ENCODE measurements at places on chromosomes 6 and 20.

GRCh38 chr6:78605909-78606446 is 261.4 kb upstream of the IRAK1BP1 start:
- DNase-seq, result no peak

DNA sequence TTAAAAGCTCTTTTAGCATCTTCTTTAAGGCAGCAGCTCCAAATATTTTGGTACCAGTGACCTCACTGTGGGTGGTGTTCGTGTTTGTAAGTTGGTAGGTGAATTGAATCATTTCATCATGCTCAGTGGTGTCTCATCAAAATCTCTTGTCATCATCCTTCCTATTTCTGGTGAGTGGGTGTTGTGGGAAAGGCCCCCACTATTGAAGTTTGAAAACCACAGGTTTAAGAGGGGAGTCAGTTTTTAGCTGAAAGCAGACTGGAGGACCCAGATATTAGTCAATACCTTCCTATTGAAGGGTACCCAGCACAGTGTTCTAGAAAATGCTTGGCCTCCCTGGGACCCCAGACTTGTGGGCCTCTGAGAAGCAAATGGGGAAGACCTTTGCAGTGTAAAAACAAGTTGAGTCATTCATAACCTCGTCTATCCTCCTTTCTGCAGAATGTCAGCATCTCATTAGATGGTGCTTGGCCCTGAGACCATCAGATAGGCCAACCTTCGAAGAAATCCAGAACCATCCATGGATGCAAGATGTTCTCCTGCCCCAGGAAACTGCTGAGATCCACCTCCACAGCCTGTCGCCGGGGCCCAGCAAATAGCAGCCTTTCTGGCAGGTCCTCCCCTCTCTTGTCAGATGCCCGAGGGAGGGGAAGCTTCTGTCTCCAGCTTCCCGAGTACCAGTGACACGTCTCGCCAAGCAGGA is 3.7 kb downstream of the PIM1 start:
- DNase-seq, result peak; percentile 76

DNA sequence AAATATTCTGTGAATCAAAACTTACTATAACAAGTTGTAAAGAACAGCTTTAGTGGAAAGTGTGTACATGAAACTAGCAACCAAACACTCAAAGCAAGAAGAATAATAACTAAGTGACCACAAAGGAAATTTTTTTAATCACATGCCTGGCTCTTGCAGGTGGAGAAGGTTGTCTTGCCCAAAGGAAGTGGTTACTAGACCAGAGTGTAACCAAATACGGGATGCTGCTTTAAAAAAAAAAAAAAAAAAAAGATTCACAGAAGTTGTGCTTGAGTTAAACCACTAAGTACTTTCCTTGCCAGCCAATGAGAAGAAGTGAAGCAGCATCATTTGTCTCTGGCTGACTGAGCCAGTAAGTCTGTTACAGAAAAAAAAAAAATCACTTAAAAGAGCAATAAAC is 19.1 kb upstream of the HLA-DQB1 start:
- DNase-seq, result no peak

DNA sequence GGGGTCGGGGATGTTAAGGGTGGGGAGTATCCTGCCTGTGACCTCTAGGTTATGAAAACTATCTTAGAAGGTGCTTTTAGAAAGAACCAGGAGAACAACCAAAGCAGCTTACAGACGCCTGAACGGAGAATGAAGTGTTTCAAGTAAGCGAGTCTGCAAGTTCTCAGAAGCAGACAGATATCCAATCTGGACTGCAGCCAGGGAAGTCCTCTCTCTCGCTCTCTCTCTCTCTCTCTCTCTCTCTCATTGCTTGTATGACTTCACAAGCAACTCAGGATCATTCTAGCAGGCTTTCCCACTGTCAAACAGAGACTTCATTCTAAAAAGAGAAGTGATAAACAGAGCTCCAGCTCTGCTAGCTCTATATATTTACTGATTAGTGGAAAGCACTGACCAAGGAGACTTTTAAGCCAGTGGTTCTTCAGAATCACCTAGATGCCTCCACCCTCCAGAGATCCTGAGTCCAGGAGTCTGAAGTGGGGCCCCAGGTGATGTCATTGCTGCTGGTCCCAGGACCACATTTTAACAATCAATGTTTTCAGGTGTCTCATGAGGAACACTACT is 6.0 kb downstream of the TCF21 start:
- DNase-seq, result no peak

GRCh38 chr20:34367155-34367554 is 4.1 kb downstream of the ITCH start:
- DNase-seq, result no peak

GRCh38 chr6:83889621-83890020 is 30.1 kb downstream of the CYB5R4 start:
- no peak for DNase-seq

DNA sequence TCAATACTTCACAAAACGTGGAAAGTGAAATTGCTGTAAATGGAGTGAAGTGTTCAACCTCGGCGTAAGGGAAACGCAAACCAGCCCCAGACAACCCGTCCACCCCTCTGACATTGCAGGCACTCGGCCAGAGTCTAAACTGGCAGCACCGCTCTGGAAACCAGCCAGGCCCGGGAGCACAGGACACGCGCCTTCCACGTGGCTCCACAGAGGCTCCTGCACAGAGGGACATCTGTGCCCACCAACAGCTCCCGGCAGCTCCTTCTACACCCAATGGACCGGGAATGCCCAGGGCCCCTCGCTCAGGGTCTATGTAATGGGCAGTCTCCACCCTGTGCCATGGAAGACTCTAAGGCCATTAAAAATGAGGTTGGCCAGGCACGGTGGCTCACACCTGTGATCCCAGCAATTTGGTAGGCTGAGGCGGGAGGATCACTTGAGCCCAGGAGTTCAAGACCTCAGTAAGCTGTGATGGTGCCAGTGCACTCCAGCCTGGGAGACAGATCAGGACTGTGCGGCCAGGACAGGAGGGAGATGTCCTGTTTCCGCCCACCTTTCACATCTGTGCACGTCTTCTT is 3.4 kb upstream of the HELZ2 start:
- no peak for DNase-seq

DNA sequence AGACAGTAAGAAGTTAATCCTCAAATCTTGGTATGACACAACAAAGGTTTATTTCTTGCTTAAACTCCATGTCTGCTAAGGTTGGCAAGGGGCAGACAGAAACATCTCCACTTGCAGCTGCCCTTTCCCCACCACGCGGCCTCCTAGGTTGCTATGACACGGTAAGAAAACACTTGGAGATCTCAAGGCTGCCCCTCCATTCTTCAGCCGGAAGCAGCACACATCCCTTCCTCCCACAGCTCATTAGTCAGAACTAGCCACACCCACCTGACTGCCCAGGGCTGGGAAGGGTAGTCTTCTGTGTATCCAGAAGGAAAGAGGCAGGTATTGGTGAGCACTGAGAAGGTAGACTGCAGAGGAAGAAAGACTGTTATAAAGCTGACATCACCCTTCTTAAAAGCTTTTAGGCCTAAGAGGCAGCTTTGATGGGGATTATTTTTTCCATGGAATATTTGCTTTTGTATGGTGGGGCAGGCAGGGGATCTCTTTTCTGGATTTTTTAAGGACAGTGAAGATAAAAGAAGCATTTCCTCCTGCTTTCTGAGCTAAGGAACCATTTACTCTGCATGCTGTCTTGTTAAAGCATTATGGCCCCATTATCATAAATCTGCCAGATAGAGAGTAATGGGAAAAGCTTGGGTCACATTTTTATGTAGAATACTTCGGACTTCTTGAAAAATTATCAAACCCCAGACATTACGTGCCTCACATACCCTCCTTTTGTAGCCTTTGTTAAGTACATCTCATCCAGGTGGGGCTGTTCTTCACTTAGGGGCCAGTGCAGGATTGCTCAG is 41.6 kb downstream of the MRAP2 start:
- no peak for DNase-seq

- DNase-seq, result no peak
Observed at GRCh38 chr6:147759093-147759492, 250.6 kb downstream of the SAMD5 start.

DNA sequence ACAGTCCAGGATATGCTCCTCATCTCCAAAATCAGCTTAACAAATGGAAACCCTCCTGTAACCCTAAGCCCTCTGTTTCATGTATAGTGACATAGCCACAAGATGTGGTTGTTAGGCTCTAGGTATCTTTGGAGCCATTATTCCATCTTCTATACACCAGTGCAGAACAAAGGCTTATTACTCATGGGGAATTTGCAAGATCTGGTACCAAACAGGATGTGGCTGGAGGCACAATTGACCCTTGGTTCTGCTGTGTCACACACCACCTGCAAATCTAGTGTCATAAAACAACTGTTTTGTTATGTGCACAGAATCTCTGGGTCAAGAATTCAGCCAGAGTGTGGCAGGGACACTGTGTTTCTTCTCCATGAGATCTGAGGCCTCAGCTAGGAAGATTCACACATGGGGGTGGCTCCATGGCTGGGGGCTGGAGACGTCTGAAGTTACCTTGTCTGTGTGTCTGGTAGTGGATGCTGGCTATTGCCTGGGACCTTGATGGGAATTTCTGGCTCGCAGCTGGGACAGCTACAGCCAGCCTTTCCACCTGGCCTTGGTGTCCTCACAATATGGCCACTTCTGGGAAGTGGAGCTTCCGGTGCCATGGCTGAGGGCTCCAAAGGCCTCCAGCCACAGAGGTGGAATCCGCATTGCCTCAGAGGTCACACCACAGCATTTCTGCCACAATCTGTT is 369.9 kb downstream of the CDH26 start:
- DNase-seq, result no peak

GRCh38 chr20:32970973-32971300 is 33.3 kb downstream of the SUN5 start:
- peak; percentile 61 for DNase-seq

DNA sequence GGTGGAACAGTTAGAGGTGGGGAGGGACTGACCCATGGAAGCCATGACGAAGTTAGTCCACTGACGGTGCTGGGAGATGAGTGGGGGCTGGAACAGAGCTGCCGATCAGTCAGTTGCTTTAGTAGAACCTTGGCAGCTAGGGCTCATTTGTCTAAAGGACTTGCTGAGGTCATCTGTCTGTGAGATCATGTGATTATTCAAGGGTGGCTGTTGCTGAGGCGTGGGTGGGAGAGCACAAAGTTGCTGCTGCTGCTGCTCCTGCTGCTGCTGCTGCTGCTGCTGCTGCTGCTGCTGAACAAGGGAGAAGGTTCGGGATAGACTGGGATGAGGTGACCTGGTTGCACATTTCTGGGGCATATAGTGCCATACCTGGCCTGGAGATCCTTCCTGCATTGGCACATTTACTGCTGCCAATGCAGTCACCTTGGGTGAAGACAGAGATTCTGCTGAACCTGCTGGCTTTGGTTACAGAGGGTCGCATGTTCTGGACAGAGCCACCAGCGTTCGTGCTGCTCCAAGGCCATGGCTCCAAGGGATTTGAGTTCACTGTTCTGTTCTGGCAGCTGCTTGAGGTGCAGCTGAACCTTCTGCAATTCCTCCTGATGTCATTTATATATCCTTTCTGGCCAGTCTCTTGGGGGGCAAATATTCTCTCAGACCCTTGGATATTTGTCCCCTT is 840.5 kb downstream of the HACE1 start:
- no peak for DNase-seq

- DNase-seq, result no peak
Observed at GRCh38 chr6:167034056-167034455, 34.9 kb downstream of the CEP43 start.

- DNase-seq, result no peak
Observed at GRCh38 chr6:100774681-100775080, 106.4 kb downstream of the ASCC3 start.

GRCh38 chr6:36217188-36217587 is 20.6 kb downstream of the BRPF3 start:
- DNase-seq, result no peak

- no peak for DNase-seq
Observed at GRCh38 chr6:108622641-108623298, 62.1 kb downstream of the FOXO3 start.

GRCh38 chr20:13681248-13682125 is 42.8 kb upstream of the TASP1 start:
- DNase-seq, result no peak

- no peak for DNase-seq
Observed at GRCh38 chr6:156791320-156791850, 14.2 kb downstream of the ARID1B start.

GRCh38 chr6:105794239-105794638 is 291.9 kb upstream of the PRDM1 start:
- no peak for DNase-seq

GRCh38 chr6:85569323-85569722 is 24.3 kb downstream of the SNX14 start:
- DNase-seq, result no peak

DNA sequence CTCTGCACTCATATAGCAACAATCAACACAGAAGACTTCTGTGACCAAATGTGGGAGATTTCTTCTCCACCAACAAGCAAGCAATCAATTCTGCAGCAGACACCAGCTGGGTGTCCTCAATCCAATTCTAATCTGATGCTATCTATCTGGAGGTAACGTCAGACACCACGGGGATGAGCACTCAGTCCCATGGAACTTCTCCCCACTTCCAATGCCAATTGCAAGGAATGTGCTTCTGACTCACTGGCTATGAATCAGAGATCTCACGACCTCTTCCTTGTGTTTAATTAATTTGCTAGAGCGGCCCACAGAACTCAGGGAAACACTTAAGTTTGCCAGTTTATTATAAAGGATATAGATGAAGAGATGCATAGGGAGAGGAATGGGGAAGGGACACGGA is 103.5 kb upstream of the SIRPG start:
- DNase-seq, result no peak

DNA sequence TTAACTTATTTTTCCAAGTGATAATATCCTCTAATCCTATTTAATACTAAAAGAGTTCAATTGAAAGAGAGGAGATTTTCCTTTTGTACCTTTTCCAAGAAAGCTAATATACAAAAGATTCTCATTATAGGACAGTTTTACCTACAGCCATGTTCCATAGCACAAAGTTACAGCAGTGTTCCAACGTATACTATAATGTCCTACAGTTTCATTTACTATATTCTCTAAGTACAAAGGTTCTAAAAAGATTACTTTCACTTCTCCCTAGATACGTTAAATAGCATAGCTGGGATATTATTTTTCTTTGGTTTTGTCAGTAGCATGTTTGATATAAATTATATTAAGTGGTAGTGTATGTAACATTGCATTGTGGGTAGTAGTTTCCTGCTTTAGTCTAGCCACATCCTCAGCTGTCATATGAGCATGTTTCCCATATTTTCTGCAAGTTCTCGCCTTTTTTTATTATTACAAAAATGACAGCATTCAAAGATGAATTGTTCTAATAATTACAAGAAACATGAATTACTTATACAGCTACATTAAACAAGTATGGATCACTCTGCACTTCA is 4.4 kb upstream of the RUNX2 start:
- no peak for DNase-seq

GRCh38 chr6:53795340-53795701 is 516 bp downstream of the LRRC1 start:
- DNase-seq, result no peak

DNA sequence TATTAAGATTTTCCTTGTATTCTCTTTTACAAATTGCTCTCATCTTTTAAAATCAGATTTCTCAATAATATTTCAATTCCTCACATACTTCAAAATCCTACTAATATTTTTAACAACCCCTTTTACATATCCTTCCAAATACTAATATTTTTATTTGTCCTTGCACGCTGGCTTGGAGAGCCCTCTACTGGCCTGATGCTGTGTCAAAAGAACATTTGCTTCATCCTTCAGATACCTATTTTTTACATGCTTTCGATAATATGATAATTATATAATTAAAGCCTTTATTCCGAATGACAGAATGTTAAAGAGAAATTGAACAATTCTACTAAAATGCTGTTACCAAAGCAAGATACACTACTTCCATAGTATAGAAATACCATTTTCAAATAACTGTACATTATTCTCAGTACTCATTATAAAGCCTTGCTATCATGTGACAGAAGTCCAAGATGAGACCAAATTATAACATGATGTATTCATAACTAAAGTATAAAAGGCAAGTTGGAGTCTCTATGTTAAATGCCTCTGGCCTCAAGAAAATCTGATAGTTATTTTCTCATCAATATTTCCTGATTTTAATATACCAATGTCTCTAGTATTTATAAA is 39.0 kb upstream of the PLN start:
- DNase-seq, result no peak

Data from activated T-cell treated with anti-CD3 and anti-CD28 coated beads, Interleukin-2, amount 50 U/mL, for 48 hours (primary cell).